ENCODE measurements at places on chromosomes 6 and 20. TPM values are rescaled to one million over a fixed set of nuclear protein-coding genes. Genes with fewer than 3 reads are reported as not detected.

The FAM184A gene
- 0.17 TPM for total RNA-seq

The SIRPB2 gene
- total RNA-seq, result 1.3 TPM

The AKAP12 gene
- 699 TPM for total RNA-seq

The AFDN gene
- 169 TPM for total RNA-seq

The CGAS gene
- total RNA-seq, result 8.7 TPM
